ENCODE measurements at places on chromosomes 1 and 21.

DNA sequence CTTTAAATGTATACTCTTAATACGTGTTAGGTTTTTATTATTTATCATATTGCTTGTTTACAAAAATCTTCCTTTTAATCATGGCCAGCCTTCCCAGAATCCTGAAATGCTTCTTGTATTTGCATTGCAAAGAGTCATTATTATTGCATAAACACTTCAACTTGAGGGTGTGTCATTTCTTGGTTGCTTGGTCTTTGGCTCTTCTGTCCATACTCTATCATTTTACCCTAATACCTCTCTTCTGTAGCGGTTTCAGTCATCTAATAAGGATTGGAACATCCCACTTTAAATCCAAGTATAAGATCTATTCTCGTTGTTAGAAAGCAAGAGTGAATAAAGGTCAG is 200.6 kb upstream of the CACYBP start:
- ATAC-seq = peak; percentile 12

- no peak for ATAC-seq
Measured at GRCh38 chr1:219359126-219359525, 185.4 kb downstream of the LYPLAL1 start.

DNA sequence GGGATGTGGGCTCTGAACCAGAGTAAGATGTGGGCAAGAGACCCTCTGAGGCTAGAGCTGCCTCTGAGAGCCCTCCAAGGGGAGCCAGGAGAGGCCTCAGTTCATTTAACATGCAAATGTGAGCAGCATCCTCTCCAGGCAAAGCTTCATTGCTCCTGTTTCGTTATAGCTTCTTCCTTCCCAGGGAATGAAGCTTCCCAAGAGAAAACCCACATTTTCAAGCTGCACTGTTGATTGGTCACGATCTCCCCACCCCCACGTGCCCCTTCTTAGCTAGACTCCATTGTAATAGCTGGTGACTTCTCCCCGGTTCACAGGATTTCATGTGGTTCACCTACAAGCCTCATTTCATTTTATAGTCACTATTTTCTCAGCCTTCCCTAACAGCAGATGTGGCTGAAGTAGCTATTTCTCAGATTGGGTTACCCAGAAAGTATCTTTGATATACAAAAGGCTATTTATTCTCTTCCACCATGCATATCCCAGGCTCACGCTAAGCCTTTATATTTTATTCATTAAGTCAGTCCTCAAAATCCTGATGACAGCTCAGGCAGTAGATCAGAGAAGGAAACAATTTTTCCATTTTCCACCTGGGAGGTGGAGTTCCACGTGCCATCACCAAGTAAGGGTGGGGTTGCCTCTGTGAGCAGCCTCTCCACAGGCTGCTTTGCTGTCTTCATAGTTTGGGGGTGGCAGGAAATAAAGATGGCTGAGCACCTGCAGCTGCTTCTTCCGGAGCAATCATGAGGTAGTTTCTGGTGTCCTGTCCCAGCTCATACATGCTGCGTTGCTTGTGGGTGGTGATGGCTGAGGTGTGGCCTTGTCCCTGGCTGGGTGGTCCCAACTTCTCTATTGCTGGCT is 178.3 kb upstream of the RAB4A start:
- ATAC-seq = no peak

GRCh38 chr1:243213045-243213787 is 41.9 kb downstream of the CEP170 start:
- peak; percentile 71 for ATAC-seq

GRCh38 chr1:205488074-205488723 is 16.3 kb upstream of the CDK18 start:
- peak; percentile 57 for ATAC-seq

DNA sequence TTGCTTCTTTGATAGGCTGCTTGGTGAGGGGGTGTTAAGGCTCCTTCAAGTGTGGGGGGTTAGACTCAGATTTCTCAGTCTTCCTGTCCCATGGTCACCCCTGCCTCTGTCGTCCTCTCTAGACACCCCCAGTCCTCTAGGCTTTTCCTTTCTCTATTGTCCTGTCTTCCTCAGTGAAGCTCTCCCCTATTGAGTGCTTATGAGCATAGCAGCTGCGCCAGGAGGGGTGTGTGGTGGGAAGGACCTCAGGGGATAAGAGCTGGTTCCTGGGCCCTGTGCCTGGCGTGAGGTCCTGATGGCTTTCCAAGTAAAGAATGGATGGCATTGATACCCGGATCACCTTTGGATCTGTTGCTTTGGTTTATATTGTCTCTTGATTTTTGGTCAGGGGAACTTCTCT is 69.1 kb downstream of the DIP2A start:
- no peak for ATAC-seq

- peak; percentile 13 for ATAC-seq
Measured at GRCh38 chr21:44927587-44928461, 7.1 kb upstream of the ITGB2 start.

DNA sequence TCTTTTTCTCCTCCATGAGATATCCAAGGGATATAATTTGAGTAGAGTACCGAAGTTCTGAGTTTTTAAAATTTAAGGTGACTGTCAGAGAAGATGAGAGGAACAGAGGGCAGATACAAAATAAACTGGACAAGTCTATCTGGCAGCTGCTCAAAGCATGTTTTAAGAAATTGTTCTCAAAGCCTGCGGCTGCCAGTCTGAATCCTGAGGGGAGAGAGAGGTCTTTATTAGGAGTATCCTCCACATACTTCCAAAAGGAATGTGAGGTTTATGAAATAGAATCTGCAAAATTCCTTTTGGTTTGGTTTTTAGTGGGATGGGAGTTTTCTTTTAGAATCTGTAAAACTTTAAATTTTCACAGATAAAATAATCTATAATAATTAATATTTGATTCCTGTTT is 41.3 kb downstream of the TTC13 start:
- no peak for ATAC-seq

DNA sequence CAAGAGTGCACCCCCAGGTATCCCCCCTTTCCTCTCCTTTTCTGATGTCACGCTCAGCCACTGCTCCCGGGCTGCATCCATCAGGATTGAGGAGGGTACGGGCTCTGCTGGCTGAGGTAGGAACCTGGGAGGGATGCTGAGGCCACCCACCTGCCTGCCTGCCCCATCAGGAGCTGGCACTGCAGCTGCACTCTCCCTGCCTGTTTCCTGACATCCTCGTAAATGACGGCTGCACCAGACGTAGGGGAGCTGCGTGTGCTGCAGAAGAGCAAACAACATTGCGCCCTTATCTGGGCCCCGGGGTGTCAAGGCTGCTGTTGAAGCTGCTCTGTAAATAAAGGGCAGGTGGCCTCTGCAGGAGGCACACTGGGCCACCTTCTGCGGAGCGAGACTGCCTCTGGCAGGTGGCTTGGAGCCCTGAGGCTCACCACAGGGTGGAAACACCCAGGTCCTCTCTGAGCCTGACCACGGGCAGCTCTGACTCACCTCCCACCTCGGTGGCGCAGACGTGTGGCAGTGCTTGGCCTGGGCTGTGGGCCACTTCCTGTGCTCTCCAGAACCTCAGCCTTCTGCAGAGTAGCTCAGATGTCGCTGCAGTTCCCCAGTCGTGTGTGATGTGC is 30.9 kb downstream of the SNAP47 start:
- no peak for ATAC-seq

Measured in gastroesophageal sphincter (tissue), 4 donors.